ENCODE measurements at places on chromosomes 4 and X.

DNA sequence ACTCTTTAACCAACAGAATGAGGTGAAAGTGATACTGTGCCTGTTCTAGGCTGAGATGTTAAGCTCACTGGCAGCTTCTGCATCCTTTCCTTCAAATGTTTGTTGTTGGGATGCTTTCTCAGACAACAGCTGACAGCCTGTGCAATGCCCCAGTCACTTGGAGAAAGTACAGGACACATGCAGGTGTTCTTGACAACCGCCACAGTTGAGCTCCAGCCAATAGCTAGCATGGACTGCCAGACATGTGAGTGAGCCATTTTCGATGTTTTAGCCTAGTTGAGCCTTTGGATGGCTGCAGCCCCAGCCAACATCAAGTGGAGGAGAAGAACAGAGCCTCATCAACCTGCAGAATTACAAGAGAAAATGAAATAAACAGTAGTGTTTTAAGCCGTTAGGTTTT, 94.1 kb upstream of the PPP3CA start:
- DNase-seq = no peak

DNA sequence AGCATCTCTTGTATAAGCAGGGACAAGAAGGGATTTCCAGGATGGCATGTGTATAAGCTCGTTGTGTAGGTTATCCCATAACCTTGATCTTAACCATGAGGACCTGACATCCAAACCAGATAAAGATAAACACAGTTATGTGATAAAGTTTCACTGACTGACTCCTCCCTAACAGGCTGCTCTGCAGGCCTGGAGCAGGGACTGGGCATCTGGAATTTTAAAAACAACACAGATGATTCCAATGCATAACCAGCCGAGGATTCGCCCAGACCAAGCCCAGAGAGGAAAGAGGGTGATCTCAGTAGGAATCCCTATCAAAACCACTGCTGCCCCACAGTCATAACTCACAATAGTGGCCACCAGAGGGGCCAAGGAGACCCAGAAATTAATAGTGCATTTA, 22.7 kb downstream of the KLF3 start:
- DNase-seq = no peak

GRCh38 chr4:13193662-13194061, 290.5 kb downstream of the RAB28 start:
- DNase-seq = no peak

DNA sequence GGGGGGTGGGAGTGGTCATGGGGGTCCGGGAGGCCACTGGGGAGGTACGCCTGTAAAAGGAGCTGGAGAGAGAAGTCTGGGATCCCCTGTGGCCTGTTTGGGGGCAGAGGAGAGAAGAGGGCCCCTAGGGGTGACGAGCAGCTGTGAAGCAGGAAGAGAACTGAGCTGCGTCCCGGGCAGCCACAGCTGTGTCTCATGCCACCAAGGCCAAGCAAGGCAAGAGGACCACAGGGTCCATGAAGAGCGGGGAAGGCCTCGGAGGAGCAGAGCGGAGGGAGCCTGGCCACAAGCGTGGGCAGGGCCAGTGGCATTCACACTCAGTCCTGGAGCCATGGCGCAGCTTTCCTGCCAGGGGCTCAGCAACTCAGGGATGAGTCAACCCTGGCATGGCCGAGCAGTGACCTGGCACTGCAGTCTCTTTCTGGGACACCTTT, 13.6 kb upstream of the NAT8L start:
- no peak for DNase-seq

DNA sequence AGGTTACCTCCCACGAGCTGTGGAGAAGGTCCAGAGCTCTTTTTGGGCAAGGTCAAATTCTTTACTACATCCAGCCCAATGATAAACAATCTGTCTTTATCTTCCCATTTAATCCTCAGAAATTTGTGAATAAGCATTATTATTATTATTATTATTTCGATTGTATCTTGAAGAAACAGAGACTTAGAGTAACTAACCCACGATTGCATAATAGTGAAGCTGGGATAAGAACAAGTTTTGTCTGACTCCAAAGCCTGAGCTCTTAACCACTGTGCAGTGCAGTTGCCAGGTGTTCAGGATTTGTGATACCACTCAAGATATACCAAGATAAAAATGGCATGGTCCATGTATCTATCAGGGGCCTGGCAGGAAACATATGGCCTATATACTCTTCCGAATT, 166.5 kb upstream of the LDB2 start:
- DNase-seq = no peak
